ENCODE measurements at places on chromosomes 6 and 20.

- DNase-seq = no peak
These were observed 74.0 kb upstream of the CST7 start for GRCh38 chr20:24875078-24875477.

DNA sequence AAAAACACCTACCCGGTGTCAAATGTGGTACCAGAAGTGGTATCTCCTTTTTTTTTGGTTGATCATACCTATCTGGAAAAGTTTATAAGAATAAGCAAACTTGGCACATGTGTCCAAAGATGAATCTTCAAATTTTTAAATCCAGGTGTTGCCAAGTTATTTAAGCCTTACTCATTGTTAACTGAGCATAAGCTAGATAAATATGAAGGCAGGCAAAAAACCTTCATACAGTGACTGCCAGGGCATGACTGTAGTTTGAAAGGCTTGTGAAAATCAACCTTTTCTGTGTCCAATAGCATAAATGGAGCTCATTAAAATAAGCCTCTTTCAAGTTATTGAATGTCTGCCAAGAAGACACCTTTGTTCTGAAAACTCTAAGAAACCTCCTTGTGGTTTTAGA lies 699.2 kb downstream of the DOK5 start:
- DNase-seq = no peak

DNA sequence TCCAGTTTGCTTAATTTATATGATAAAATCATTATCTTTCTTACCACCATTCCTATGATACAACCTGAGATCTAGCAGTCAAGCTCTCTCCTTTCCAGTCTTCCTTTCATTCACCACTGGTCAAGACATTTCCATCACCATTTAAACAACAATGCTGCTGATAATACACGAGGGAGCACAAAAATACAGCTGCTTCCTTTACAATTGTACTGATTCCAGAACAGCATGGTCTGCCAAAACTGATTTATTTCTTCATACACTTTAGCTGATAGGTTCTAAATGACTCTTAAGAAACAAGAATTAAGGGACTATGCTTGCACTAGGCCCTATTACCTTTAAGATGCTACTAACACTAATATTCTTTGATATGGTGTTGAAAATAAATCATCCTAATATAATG lies 65.0 kb downstream of the EPM2A start:
- no peak for DNase-seq

GRCh38 chr6:139248911-139249310 lies 42.9 kb downstream of the TXLNB start:
- DNase-seq = no peak

GRCh38 chr20:61113731-61114130 lies 138.3 kb upstream of the CDH4 start:
- DNase-seq = no peak

DNA sequence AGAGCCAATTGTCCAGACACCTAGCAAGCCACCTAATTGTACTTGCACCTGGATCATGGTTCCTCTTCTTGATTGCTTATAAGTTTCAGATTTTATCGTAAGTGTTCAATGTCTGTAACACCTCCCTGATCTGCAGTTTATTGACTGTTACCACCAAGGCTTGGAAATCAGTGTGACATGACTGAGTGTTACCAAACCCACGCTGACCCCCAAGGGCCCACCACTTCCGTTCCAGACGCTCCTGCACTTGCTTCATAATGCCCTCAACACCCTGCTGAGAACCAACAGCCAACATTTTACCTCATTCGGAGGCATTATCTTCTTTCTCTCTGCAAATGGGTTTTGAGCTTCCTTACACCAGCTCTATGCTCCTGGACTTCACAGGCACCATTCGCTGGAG lies 6.3 kb downstream of the CCR6 start:
- no peak for DNase-seq

DNA sequence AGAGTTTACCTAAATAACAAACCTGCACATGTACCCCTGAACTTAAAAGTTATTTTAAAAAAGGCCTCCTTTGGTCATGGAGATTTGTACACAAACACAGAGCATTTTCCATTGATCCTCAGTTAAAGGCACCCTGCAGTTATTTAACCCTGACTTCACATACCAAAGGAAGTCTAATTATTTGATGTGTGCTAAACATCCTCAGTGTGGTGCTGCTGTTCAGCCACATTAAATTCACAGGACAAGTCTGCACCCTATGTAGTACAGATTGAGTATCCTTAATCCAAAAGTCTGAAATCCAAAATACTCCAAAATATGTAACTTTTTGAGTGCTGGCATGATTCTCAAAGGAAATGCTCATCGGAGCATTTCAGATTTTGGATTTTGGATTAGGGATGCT lies 21.4 kb downstream of the KCNQ5 start:
- DNase-seq = no peak

GRCh38 chr6:119541132-119541905 lies 191.8 kb upstream of the MAN1A1 start:
- DNase-seq = no peak

DNA sequence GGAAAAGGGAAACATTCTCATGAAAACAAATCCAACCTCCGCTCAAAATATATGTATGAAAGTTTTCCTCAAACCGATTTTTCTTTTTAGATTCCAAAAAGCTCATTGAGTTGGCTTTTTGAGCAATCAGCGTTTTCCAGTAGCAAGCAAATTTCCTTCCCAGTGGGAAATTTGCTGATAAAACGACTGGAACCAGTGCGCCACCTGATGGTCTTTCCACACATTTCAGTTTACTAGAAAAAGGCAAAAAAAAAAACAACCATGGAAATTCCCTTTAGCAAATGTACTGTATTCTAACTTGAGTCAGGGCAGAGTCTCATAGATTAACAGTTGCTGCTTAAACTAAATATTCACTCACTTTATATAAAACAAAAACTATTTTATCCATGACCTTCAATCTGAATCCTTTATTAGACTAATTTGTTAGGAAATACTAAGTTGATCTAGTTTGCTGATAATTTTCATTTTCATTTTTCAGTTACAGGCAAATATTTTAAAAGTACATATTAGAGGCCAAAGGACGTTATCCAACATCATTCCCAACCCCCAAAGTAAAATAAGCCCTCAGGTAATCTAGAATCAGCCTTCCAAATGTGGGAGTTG lies 271.5 kb downstream of the FOXA2 start:
- DNase-seq = peak; percentile 67

DNA sequence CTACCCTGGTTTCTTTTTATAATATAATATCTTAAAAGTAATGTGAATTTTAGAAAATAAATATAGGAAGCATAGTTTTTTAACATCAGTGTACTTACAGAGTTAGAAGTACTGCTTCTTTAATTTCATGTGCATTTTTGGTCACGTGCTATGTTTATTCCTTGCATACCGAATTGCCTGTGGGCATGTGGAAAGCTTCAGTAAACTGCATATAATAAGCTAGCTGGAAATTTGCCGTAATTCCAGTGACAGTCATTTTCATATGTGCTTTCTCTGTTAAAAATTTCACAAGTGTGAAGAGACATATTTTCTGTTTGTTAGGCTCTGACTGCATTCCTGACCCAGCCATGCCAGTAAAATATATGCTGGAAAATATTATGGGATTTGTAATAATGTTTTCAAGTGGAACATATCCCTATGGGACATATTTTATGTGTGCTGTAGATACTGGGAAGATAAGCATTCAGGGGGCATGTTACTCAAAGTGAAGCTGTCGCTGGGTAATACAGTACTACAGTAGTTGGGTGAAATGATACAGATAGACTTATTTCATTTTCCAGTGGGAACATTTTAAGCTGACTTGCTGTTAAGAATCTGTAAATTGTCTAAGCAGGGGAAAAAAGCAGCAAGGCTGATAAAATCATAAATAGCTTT lies 616.7 kb downstream of the FRK start:
- DNase-seq = peak; percentile 1

DNA sequence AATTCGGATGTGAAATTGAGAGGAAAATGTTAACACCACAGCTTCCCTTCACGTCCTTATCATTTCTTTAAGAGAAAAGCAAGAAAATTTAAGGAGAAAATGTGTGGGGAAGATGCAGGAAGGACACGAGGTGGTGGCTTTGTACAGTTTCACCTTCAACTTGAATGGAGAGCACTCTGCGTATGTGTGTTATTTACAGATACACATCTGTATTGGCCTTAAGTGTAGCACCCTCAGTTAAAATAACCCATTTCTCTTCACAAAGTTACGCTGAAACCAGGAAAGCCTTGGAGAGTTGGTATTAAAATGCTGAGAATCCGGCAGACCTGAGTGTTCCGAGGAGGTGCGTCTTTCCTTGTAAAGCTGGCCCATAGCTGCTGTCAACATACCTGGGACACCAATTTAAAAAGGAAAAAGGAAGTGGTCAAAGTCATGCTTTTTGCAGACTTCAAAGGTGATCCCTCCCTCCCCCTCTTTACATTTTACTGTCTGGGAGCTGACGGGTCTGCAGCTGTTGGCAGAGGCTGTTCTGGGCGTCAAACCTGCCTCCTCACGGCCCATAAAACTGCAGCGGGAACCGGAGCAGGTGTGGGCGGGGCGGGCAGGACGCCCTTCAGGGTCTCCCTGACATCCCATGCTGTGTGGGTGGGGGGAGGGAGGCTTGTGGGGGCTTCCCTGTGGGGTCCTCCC lies 61.3 kb upstream of the TBXT start:
- peak; percentile 24 for DNase-seq

GRCh38 chr20:50169329-50169823 lies 15.9 kb upstream of the PEDS1 start:
- peak; percentile 66 for DNase-seq

DNA sequence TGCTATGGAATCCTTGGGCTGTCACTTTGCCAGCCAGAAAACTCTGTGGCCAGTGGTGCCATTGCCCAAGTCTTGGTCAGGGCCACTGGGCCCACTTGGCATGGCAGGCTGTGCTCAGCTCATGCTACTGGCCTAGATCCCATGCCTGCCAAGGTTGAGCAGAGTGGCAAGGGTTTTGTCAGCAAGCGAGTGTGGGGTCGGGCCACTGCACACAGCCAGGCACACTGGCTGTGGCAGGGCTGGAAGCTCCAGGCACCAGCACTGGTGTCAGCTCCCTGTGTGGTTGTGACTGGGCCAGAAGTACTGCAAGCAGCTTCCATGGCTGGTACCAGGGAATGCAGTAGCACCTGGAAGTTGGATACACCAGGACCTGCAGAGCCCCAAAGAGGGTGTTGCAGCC lies 846.8 kb downstream of the EYS start:
- DNase-seq = no peak

DNA sequence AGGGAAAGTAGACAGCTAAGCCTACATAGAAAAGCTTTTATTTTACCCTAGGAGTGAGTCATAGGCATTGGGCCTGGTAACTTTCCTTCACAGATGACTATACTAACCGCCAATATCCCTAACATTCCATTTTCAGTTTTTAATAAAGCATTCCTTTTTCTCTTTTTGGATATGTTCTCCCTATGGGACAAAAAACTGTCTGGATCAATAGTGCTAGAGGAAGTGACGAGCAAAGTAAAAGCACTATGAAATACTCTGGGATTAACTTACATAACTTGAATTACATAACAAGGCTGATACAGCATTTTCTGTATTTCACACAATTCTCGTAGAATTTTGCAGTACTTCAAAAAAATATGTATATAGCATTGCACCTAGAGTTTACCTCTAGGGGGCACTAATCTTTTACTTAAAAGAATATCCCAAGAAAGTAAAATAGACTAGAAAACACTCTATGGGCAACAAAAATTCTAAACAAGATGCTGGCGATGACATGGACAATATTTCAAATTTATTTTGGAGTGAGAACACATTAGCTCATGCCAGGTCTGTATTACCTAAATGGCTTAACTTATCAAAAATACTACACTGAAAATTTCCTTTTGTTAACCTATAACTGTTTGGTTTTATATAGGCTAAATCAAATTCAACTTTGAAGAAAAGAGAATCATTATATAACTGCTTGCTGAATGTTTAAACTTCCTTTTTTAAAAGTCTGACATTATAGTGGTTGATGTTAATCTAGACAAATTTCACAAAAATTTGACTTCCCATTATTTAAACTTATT lies 66.3 kb upstream of the DST start:
- DNase-seq = peak; percentile 28

GRCh38 chr6:33904050-33904746 lies 100.4 kb upstream of the MLN start:
- no peak for DNase-seq

- DNase-seq = peak; percentile 64
These were observed 10.2 kb downstream of the UNC5CL start for GRCh38 chr6:41028561-41029412.

DNA sequence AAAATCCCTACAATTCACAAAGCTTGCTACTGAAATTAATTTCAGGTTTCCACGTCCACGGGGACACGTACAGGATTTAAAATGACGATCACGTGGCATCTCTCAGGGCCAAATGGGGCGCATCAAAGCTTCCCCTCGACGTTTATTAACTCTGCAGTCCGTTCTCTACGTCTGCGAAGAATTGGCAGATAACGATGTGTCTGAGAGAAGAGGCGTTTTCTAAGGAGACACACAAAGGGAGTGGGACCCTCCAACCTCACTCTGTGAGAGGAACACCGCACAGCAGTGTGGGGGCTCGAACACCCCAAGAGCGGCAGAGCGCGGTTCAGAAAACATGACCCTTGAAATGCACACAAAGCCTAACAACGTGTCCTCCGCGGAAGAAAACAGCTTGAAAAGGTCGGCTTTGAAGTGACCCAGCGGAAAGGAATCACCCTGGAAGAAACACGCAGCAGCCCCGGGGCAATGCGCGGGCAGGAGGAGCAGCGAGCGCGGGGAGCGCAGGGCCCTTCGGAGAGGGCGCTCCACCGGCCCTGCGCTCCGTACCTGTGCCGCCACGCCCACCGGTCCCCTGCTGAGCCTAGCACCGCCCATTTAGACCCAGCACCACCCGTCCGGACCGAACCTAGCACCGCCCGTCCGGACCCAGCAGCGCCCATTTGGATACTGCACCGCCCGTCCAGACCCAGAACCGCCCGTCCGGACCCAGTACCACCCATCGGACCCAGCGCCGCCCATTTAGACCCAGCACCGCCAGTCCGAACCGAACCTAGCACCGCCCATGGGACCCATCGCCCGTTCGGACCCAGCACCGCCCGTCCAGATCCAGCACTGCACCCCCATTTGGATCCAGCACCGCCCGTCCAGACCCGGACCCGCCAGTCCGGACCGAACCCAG lies 1.1 kb upstream of the AFDN start:
- DNase-seq = no peak

DNA sequence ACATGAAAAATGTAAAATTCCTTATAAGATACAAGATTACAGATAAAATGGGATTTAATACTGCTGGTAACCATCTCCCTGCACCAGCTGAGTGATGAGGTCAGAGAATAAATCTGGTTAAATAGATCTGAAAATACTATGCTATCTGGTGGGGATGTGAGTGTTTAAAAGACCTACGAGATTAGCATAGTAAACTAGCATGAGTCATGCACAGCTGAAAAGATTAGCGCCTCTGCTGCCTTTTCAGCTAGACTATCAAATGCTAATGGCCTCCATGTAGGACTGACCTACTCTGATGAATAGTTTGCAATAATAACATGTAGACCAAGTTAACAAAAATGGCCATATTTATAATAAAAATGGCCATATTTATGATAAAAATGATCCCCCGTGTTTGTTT lies 553.3 kb downstream of the C6orf118 start:
- no peak for DNase-seq

All from left kidney (tissue), 8 donors.